ENCODE measurements at places on chromosomes 3 and 15. TPM values are rescaled to one million over a fixed set of nuclear protein-coding genes. Genes with fewer than 3 reads are reported as not detected.

The NDN gene
- not detected for total RNA-seq

The PRSS50 gene
- total RNA-seq: 0.13 TPM

The SI gene
- not detected for total RNA-seq

The NBEAL2 gene
- total RNA-seq: 38.8 TPM

The LMAN1L gene
- total RNA-seq: not detected

The SPINT1 gene
- total RNA-seq: 32.7 TPM

The FOXL2NB gene
- 11.4 TPM for total RNA-seq

The CFAP92 gene
- total RNA-seq: 0.18 TPM

The KLHL40 gene
- total RNA-seq: not detected

The ALDH1A2 gene
- 0.98 TPM for total RNA-seq

The ALG1L2 gene
- total RNA-seq: 0.33 TPM

The COL6A5 gene
- not detected for total RNA-seq

The IL17RE gene
- 1.1 TPM for total RNA-seq

The PDZRN3 gene
- not detected for total RNA-seq

The FGF7 gene
- total RNA-seq: not detected

The CLSTN2 gene
- total RNA-seq: 0.03 TPM

The SLC38A3 gene
- 6.0 TPM for total RNA-seq

The BNC1 gene
- not detected for total RNA-seq

The RPUSD2 gene
- total RNA-seq: 17.5 TPM

The GOLGA8J gene
- total RNA-seq: 0.44 TPM

The LRRN1 gene
- 0.13 TPM for total RNA-seq

The ZNF385D gene
- total RNA-seq: 13.0 TPM

The MST1R gene
- total RNA-seq: 27.5 TPM

The LRRC31 gene
- total RNA-seq: not detected

The POTEB gene
- not detected for total RNA-seq

The SV2B gene
- total RNA-seq: not detected

The C15orf61 gene
- 5.6 TPM for total RNA-seq

The CA12 gene
- total RNA-seq: 0.74 TPM

The KY gene
- total RNA-seq: not detected

The MLF1 gene
- 51.4 TPM for total RNA-seq

The ATP13A4 gene
- total RNA-seq: not detected

The GHSR gene
- not detected for total RNA-seq

The SFMBT1 gene
- total RNA-seq: 24.4 TPM

The ADGRG7 gene
- total RNA-seq: not detected

The FBXL2 gene
- total RNA-seq: 12.3 TPM

The RHOV gene
- 4.2 TPM for total RNA-seq

The STRIT1 gene
- total RNA-seq: not detected

The ITIH4 gene
- 1.5 TPM for total RNA-seq

The ACAP2 gene
- total RNA-seq: 57.9 TPM

The TM6SF1 gene
- 0.69 TPM for total RNA-seq

The SETD2 gene
- 32.6 TPM for total RNA-seq

Measured in Panc1 (cell line).